ENCODE measurements at places on chromosomes 3 and 15.
A peak's percentile ranks its signal among the peaks of the same experiment; 100 is the strongest.

DNA sequence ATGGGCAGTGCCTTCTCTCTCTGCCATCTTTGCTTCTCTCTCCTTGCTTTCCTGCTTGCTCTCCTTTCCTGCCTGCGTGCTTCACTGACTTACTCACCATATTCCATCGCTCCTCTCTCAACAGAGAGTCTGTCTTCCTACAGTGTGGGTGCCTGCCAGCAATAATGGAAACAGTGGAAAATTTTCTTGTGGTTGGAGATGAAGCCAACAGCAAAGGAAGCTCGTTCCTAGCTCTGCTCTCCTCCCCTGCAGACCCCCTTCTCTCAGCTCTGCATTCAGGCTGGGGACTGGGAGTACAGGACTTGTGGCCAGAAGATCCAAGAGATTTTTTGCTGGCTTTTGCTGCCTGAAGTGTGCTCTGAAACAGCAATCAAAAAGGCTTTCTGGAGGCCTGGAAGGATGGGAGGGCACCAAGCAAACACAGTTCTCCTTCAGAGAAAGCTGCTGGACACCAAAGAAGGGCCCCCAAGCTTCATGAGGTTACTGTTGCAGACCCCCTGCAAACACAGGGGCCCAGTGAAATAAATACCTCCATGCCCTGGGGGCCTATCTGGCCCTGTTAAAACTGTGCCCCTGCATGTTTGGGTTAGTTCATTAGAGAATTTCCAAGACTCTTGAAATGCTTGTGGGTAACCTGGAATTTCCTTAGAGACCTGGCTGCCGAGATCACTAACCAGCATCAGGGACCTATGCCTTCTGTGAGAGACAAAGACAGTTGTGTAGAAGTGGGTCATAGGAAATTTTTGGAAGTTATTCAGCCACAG is 149.9 kb upstream of the RASGRP1 start:
- no peak for DNase-seq

DNA sequence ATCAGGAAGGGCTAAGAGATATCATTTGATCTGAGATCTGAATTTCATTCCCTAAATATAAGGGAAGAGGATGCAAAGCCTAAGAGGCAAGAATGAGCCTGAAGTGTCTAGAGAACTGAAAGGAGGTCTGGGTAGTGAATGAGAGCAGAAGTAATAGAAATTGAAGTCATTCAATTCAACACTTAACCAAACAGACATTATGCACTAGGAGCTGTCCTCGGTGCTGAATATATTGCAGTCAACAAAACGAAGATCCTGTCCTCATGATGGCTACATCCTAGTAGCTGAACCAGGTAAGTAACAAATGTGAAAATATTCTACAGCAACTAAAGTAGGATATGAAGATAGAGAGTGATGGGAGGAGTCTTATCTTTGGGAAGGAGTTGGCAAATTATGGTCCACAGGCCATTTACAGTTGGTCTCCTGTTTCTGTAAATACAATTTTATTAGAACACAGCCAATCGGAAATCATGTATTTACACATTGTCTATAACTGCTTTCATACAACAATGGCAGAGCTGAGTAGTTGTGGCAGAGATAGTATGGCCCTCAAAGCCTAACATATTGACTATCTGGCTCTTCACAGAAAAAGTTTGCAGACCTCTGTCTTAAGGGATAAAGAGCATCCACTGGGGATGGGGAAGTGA is 192.9 kb upstream of the CADPS start:
- DNase-seq: no peak

DNA sequence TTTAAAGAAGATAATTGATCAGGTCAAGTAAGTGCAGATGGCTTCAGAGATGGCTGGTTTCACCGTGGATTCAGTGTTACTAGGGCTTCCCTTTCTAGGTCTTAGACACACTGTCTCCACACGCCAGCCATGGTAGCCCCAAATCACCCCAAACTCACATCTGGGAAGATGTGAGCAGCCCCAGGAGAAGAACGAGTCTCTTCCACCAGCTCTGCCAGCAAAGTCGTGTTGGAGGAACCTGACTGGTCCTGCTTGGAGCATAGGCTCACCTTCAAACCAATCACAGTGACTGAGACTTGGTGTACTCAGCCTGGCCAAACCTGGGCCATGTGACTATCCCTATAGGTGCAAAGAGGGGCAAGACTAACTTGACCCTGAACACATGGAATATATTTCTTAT is 296.7 kb downstream of the RPLP1 start:
- no peak for DNase-seq

GRCh38 chr15:91461377-91461776 is 361.3 kb downstream of the SV2B start:
- no peak for DNase-seq

GRCh38 chr15:71808311-71809020 is 1.9 kb upstream of the NR2E3 start:
- no peak for DNase-seq

GRCh38 chr15:35141743-35142471 is 56.8 kb upstream of the NANOGP8 start:
- no peak for DNase-seq

DNA sequence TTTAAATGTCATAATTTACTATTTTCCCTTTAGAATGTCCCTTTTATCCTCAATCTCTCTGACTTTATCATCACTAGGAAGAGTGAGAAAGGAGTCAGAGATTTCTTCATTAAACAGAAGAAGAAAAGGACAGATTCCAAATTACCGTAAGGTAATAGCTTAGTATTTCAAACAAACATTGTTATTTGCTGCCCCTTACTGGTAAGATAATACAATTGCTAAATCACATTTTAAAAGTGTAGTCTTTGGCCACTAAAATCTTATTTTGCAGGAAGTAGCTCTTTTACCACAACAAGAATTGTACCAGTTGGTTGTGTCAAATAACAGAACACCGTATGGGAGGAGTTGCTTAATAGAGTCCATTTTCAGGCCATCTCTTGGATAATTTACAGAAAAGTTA is 53.7 kb downstream of the CGGBP1 start:
- DNase-seq: peak; percentile 12

DNA sequence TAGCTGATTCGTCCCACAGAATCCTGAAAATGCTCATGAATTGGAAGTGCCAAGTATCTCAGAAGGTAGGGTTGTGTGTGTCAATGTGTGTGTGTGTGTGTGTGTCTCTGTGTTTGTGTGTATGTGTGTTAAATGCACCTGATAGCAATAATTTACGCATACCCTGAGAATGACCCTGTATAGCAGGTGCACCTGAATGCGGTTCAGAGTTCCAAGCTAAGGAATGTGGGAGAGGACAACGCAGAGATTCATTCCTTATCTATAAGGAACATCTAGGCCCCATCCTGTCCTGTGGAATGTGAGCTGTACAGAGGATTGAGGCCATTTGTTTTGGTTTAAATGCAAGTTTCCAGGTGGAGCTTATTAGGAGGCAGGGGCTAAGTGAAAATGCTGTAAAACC is 49.1 kb upstream of the NEDD4 start:
- no peak for DNase-seq

DNA sequence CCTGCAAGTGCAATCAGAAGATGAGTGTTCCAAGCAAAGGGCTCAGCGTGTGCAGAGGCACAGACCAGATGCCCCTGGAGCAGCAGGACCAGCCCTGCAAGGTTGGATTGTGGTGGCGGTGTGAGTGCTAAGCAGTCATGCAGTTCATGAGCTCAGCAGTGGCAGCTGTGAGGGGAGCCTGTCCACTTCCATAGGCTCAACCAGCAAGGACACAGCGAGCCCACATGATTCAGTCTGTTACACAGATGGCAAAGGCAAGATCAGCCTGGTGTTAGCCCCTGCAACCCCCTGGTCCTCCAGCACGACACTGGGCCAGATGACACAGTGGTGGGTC is 95.9 kb upstream of the PRR23E start:
- no peak for DNase-seq

DNA sequence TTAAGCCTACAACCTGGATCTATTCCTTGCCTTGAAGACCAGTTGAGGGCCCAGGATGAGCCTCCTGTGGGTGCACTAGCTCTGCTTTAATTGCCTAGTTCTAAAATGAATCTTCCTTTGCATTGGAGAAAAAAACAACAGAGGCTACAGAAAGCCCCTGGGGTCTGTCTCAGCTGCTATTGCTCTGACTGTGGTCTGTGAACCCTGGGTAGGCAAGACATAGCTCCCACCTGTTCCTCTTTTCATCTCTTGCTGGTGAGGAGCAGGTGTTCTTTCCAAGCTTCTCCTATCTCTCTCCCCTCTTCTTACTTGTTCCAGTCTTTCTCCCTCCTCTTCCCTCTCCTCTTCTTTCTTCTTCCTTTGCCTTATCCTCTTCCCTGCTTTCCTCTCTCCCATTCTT is 28.8 kb downstream of the RBP2 start:
- no peak for DNase-seq

GRCh38 chr3:126525853-126526667 is 2.1 kb downstream of the CHST13 start:
- DNase-seq: no peak

DNA sequence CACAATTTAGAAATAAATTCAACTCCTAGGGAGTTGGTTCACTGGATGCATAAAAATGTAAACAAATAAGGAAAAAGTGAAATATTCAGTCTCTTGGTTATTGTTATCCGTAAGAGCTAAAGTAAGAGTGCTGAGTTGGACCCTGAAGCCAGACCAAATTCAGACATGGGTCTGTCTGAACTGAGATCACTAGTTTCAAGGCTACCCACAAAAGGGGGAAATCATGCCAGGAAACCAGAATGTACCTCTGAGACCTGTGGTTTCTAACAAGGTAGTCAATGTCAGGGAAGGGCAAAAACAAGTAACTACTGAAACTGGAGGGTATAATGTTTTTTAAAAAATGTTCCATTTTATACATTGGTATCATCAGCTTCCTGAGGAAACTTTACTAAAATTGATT is 35.2 kb upstream of the GOLGA6L2 start:
- DNase-seq: no peak

- no peak for DNase-seq
Measured at GRCh38 chr15:33159726-33160453, 34.6 kb downstream of the FMN1 start.

GRCh38 chr3:160580938-160581337 is 15.6 kb upstream of the KPNA4 start:
- DNase-seq: no peak

- no peak for DNase-seq
Measured at GRCh38 chr3:175404027-175404426, 544.9 kb downstream of the NAALADL2 start.

DNA sequence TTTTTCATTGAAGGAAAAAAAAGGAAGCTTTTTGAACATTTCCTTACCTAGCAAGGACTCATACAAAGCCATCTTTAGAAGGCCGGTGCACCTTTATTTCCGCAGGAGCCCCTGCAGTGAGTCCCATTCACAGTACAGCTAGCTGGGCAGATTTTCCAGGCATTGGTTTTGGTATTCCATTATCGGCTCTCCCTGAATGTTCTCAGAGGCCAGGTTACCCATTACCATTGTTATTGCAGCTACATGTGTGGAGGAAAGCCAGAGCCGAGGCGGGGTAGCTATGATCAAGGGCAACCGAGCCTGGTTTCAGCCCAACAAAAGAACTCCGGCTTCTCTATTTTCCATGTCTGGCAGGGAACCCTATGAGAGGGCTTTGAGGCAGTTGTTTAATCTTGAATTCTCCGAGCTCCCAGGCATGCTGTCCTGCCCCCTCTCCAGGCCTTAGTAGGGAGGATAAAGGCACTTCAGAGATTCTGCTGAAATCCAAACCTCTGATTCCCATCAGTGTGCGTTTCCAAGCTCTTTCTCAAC is 100.3 kb downstream of the LRRK1 start:
- no peak for DNase-seq

- DNase-seq: no peak
Measured at GRCh38 chr3:62607287-62608029, 234.1 kb upstream of the FEZF2 start.

DNA sequence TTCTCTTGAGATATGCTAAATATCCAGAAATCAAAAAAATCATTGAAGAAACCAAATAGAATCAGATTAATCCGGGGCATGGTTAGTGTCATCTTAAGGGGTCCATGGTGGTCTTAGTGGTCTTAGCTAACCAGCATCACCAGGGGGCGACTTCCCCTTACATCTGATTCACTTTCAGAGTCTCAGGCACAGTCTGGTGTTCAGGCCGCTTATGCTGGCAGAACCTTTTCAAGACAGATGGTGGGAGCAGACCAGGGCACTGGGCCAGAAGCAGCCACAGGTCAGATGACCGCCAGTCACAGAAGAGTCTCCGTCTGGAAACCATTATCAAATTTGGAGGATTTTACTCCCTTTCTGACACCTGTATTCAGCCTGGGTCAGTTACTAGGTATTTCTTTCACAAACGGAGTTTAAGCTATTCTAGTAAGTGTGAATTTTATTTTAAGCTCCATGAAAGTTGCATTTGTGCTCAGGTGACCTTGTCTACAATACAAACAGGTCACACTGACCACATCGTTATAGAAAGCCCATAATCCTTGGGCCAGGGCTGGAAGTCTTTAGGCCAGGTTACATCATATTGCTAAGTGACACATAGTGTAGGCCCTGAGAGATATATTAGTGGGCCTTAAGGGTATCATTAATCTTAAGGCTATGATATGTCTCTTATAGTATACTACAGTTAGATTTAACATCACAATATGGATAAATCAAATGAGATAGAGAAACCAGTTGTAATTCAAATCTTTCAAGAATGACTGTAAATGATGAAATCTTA is 365.5 kb downstream of the GBE1 start:
- no peak for DNase-seq

GRCh38 chr3:72032441-72033135 is 247.6 kb upstream of the PROK2 start:
- no peak for DNase-seq

DNA sequence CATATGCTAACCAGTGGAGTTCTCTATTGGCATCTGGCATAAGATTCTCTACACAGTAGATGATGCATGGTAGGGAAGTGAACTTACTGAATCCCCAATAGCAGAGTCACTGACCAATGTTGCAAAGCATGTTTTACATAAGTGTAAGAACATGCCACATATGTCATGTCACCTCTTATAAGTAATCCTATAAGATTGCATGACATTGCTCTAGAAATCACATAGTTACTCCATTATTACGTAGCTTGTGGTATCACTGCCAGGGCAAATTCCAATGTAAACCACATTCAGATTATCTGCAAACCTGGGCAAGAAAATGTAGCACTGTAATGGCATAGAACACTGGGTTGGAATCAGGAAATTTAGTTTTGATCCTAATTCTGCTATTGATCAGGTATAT is 198.2 kb upstream of the UMPS start:
- DNase-seq: no peak

- DNase-seq: no peak
Measured at GRCh38 chr3:169865176-169865767, 4.5 kb downstream of the LRRC31 start.

DNA sequence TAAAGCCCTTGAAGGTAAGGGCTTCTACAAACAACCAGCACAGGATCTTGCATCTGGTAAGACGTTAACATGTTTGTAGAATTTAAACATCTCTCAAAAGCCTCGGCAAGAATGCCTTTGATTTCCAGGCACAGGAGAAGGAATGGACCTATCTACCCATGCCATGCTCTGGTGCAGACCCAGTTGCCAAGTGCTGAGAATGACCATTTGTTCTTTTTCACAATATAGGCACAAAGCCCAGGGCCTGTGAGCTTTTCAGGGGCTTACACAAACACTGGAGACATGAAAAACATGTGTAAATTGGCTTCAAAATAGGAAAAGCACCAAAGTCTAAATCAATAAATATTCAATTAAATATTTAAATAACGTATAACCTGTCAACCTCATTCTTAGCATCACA is 266.9 kb upstream of the TTC14 start:
- DNase-seq: no peak
